ENCODE measurements at places on chromosomes 6 and 20.

DNA sequence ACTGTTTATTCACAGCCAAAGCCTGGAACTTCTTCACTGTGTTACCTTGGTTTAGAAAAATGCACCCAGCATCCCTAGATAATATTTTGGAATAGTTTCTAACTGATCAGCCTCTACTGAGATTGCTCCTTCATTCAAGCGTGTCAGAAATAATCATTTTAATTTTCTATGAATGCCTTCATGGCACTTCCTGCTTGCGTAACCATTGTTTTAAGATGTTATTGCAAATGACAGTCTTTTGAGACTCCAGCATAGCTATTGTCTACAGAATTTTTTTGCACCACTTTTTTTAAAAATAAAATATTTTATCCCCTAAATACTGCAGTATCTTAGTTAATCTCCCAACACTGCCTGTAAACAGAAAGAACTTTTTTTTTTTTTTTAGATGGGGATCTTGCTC lies 213.1 kb downstream of the PHACTR1 start:
- no peak for DNase-seq

GRCh38 chr6:22249711-22250350 lies 47.0 kb downstream of the PRL start:
- DNase-seq, result no peak

GRCh38 chr6:87945181-87945580 lies 102.5 kb upstream of the SPACA1 start:
- DNase-seq, result no peak

DNA sequence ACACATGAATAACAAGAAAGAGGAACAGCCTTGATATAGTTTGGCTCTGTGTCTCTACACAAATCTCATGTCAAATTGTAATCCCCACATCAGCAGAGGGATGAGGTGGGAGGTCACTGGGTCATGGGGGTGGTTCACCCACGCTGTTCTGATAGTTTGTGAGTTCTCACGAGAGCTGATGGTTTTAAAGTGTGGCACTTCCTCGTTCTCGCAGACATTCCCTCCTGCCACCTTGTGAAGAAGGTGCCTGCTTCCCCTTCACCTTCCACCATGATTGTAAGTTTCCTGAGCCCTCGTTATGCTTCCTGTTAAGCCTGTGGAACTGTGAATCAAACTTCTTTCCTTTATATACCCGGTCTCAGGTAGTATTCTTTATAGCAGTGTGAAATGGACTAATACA lies 13.1 kb downstream of the SRPK1 start:
- DNase-seq, result no peak

DNA sequence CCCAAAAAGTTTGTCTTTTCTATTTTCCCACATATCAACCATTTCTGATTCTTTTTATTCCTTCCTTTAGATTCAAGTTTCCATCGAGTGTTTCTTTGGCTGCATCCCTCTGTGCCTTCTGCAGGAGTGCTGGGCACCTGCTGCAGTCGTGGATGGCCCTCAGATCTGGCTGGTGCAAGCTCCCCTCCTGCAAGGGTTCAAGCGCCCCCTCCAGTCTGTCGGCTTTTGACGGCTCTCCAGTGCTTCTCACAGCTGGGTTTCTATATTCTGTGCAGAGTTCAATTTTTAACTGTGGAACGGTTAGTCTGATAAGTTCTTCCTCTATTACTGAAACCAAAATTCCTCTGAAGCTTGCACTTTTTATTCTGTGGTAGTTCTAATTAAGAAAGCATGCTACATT lies 132.1 kb downstream of the HUS1B start:
- DNase-seq, result no peak

GRCh38 chr20:47359530-47360296 lies 3.2 kb upstream of the ZMYND8 start:
- no peak for DNase-seq
